ENCODE measurements at places on chromosomes 1 and 21.

- DNase-seq = no peak
These were observed 85.0 kb downstream of the TPR start for GRCh38 chr1:186289943-186290545.

- DNase-seq = no peak
These were observed 123.4 kb downstream of the ESRRG start for GRCh38 chr1:216599851-216600250.

DNA sequence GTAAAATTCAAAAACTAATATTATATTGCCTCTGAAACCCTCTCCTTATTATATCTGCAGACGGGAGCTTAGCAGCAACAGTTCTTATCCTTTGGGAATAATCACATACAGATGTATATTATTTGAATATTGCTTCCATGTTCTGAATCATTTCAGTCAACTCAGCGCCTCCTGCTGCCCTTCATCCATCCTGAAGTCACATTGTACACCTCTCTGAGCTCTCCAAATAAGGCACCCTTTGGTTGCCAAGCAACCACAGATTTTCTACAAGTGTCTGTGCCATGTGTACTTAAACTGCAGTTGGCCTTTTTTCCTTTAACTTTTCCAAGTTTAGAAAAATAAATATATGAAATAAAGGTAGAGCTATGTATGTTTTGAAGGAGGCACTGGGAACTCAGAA is 384.3 kb downstream of the LRRIQ3 start:
- DNase-seq = no peak

GRCh38 chr1:30955448-30956015 is 47.0 kb upstream of the SDC3 start:
- DNase-seq = no peak

GRCh38 chr1:201429736-201430501 is 8.4 kb upstream of the TNNI1 start:
- DNase-seq = no peak

GRCh38 chr1:100344774-100345173 is 7.5 kb upstream of the CDC14A start:
- DNase-seq = no peak

GRCh38 chr1:180631194-180631765 is 542 bp upstream of the XPR1 start:
- DNase-seq = no peak

GRCh38 chr1:219810451-219810850 is 117.9 kb downstream of the SLC30A10 start:
- DNase-seq = no peak

DNA sequence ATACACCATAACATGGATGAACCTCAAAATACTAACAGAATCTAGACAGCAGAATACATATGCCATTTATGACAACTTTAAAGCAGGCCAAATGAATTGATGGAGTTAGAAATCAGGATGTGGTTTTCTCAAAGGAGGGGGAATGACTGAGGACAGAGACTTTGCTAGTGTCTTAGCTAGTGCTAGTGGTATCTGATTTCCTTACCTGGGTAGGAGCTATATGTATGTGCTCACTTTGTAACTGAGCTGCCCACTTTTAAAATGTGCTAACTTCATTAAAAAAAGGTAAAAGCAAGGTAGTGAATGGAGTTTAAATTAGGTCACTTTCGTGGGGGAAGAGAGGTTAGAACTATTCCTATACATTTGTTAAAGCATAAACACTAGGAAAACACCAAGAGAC is 2.6 kb downstream of the GTF2B start:
- no peak for DNase-seq

- no peak for DNase-seq
These were observed 90.8 kb upstream of the CCDC190 start for GRCh38 chr1:162951553-162952315.

DNA sequence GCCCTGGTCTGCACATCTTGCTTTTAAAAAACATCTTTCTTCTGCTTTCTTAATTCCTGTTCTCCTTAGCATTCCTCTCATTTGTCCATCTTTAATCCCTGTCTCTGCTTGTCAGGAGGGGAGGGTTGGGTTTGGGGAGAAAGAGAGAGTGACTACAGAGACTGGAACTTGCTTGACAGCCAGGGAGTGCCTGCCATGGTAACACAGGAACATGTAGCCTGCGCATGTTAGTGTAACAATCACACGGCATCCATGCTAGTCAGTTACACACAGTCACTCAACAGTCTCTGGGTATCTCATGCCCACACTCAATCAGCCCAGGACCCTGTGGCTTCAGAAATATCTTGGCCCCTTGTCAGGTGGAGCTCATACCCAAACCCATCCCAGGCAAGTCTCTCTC is 818 bp upstream of the TFAP2E start:
- no peak for DNase-seq

DNA sequence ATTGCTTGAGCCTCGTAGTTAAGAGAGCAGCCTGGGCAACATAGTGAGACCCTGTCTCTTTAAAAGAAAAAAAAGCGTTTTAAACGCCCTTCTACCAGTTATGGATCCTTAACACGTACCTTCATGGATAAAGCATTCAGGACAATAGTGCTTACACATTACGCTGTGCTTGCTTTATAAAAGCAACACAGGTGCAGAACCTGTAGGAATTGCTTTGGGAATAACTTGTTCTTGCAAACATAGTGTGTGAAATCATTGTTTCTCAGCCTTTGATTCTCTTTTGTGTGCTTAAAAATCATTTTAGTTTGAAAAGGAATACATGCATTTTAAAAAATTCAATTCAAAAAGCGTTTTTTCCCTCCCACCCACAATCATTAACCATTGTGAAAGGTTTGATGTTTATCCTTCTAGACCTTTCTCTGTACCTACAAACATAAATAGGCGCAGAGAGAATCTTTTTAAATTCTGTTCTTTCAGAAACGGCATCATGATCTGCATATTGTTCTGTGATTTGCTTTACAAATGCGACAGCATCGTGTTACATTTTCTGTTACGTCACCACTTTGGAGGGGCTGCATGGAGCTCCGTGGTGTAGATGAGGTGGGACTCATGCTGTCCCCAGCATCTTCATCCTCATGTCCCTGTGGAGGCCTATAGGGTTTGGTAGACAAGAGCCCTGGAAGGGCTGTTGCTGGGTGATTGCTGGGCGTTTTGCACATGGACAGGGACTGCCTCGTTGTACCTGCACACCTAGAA is 54.6 kb downstream of the SPSB1 start:
- no peak for DNase-seq

- DNase-seq = no peak
These were observed 6.1 kb downstream of the SLC22A15 start for GRCh38 chr1:115982400-115982799.

GRCh38 chr21:24093032-24093431 is 1514.2 kb downstream of the MRPL39 start:
- no peak for DNase-seq

DNA sequence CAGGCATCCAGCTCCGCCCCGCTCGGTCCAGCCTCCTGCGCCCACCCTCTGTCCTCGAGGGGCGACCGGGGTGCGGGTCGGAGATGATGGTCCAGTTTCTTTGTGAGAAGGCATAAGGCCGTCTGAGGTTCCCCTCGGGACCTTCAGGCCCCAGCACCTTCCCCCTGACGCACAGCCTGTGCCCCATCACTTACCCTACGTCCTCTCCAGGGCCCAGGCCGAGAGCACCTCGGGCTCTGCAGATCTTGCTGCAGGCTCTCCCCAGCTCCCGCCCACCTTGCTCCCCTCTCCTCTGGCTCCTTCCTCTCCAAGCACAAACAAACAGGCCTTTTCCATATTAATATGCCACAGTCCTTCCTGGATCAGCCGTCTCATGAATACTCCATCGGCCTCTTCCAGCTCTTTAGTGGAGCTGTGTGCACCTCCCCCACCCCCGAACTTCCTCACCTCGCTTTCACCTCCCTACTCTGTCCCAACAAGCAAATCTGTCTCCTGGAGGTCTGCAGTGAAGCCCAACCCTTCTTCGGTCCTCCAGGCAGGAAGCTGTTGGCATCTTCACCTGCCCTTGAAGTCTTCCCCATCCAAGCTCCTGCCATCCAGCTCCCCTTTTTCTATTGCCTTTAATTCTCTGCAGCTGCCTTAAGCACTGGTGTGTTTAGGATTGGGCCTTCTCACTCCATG is 448 bp upstream of the COL9A2 start:
- DNase-seq = no peak

DNA sequence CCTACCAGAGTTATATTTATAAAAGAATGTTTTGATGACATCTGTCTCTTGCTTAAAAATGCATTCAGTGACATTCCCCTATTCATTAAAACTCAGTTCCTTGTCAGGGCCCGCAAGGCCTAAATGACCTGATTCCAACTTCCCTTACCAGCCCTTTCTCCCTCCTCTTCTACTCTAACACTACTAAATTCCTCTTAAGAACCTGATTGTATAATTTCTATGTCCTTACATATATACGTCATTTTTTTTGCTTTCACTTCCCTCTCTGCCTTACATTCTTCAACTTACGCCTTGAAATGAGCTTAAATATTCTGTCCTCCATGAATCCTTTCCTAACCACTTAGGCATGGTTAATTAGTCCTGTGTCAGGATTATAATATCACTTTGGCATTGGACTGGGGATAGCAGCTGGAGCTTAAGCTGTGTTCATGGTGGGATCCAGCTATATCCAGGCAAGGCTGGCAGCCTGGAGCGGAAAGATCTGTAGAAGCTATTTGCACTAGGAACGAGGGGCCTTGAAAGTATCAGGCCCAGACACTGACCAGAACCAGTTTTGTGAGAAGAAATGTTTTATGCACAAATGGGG is 360.2 kb upstream of the PTBP2 start:
- no peak for DNase-seq

DNA sequence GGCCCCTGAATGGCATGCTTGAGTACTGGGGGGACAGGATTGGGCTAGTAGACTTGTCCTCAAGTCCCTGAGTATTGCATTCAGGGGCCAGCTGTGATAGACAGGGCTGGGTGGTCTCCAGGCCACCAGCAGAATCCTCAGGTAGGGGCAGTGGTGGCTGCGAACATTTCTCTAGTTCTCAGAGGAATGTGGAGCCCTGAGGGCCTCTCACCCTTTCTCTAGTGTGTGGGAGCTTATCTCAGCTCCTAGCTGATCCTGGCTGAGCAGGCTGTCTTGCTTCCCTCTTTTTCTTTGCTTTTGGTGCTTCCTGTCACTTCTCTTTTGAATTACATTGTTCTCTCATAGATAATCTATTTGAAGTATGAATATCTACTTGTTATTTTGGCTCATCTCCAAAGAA is 30.0 kb upstream of the PM20D1 start:
- DNase-seq = no peak

- DNase-seq = no peak
These were observed 2.5 kb upstream of the KRTAP12-1 start for GRCh38 chr21:44684483-44684882.

DNA sequence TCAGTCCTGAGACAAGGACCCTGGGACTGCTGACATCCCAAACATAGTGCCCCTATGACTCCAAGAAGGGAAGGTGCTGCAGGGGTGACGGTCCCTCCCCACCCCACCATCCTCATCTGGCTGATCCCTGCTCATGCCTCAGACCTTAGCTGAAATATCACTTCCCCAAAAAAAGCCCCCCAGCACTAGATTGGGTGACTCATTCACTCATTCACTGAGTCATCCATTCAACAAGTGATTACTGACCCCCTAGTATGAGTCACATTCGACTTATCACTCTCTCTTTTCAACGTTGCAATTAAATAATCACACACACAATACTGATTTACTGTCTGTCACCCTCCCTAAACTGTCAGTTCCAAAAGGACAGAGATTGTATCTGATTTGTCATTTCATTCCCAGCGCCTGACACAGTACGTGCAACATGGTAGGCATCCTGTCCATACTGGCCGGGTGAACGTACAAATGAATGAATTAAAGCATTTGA is 48.6 kb downstream of the HIVEP3 start:
- DNase-seq = no peak
